ENCODE measurements at places on chromosomes 7 and 10.

GRCh38 chr7:135755351-135755753 lies 6.7 kb upstream of the FAM180A start:
- DNase-seq = no peak

- DNase-seq = no peak
Observed at GRCh38 chr10:71380841-71381240, 15.9 kb upstream of the CDH23 start.

DNA sequence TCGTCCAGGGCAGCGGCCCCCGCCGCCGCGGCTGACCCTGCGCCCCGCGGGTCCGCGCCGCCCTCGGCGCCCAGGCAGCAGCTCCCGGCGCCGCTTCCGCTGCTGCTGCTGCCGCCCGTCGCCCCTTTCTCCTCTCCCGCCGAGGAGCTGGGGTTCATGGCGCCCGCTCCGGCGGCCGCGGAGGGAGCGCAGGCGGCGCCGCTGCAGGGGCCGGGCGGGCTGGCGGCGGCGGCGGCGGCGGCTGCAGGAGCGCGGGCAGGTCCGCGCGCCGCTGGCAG lies 286 bp downstream of the DGKI start:
- DNase-seq = no peak

DNA sequence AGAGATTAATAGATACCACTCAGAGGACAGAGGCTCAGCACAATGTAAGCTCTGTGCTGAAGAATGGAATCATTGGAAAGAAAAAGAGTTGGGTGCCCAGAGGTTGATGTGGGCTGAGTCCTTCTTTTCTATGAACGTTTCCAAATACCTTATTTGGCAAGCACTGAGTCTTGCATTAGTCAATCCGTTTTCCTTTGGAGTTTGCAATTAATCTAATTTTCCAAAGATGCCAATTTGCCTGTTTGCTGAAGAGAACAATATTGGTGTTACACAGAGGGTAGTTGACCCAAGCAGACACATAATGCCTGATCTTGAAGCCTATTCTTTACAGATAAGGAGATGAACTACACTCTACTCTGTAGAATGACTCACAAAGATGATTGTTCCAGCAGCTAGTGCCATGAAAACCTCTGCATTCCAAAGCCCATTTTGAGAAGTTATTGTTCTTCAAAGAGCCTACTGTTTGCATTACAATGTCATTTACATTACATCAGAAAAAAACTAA lies 55.4 kb upstream of the MET start:
- no peak for DNase-seq

DNA sequence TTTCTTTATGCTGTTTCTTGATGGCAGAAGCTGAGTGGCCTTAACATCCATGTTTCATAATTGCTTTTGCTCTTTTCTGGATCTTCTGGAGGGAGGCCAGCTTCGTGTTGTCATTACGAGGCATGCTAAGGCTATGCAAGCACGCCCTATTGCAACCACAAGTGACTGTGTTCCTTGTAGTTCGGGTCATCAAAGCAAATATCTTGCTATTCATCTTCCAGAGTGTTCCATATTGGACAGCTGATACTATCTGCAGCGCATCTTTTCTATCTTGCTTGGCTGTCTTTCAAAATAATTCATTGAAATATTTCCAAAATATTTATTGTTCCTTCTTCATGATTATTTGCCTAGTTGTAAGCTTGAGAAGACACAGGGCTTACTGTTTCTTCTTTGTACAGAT lies 5.0 kb downstream of the EPHB6 start:
- DNase-seq = no peak

DNA sequence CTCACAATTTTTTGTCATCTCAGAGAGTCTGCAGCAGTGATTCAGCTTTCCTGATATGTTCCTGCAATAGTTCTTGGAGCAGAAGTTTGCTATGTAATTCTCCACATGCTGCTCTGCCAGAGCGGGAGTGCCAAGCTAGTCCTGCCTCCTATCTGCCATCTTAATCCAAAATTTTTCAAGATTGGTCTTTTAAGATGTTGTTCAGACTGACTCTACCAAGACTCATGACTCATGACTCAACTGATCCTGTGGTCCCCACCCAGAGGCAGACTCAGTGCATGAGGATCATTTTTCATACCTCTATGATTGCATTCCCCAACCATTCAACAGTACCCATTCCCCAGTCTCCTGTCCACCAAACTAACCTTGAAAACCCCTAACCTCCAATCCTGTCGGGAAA lies 470.8 kb downstream of the INHBA start:
- no peak for DNase-seq

- no peak for DNase-seq
Observed at GRCh38 chr10:92541583-92541982, 32.3 kb downstream of the IDE start.

GRCh38 chr7:75536491-75536890 lies 44.4 kb downstream of the SPDYE5 start:
- no peak for DNase-seq

DNA sequence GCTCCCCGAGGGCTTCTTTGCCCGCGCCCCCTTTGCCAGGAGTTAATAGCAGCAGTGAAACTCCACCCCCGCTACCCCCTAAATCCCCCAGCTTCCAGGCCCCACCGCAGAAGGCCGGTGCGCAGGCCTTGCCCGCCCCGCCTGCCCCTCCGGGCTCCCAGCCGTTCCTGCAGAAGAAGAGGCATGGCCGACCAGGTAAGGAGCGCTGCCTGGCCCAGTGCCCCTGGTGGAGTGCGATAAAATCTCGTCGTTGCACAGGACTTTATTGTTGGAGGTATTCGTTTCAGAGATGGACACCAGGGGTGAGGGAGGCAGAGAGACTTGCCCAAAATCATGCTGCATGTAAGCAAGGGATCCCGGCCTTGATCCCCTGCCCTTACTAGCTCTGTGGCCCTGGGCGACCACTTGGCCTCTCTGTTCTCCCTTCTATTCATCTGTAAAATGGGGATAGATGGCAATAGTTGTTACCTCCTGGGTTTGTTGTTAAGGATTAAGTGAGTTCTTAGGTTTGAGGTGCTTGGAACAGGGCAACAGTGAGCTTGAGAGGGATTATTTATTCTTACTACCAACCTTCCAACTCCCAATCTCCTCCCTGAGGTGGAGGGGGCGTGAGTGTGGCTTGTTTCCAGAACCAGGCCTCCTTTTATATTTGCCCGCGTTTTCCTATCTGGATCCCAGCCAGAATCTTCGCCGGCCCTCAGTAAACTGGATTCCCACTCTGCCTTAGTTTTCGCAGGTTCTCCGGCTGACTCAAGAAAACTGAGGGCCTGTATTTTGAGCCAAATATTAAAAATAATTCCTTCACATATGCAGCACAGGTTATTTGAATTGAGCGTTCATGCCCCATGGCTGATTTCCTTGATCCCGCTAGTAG lies 78.3 kb downstream of the WIPF3 start:
- no peak for DNase-seq

- no peak for DNase-seq
Observed at GRCh38 chr7:10401793-10402192, 571.9 kb upstream of the PHF14 start.

DNA sequence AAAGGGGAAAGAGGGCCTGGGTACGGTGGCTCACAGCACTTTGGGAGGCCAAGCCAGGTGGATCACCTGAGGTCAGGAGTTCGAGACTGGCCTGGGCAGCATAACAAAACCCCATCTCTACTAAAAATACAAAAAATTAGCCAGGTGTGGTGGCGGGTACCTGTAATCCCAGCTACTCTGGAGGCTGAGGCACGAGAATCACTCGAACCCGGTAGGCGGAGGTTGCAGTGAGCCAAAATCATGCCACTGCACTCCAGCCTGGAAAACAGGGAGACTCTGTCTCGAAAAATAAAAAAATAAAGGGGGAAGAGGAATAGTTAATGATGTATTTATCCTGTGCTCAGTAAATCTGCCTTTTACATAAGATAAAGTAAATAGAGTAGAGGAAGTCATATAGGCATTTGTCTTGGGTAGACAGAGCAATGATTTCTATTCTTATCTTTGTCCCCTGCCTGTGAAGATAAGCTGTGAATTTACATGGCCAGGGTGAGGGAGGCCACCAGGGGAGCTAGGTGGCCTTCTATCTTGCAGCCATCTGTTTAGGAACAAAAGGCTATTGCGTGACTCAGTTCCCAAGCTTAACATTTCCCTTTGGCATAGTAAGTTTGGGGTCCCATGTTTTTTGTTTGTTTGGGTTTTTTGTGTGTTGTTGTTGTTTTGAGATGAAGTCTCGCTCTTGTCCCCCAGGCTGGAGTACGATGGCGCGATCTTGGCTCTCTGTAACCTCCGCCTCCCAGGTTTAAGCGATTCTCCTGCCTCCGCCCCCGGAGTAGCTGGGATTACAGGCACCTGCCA lies 73.2 kb upstream of the GTF2I start:
- no peak for DNase-seq

- DNase-seq = peak; percentile 56
Observed at GRCh38 chr10:101041252-101041761, 10.3 kb downstream of the SFXN3 start.

DNA sequence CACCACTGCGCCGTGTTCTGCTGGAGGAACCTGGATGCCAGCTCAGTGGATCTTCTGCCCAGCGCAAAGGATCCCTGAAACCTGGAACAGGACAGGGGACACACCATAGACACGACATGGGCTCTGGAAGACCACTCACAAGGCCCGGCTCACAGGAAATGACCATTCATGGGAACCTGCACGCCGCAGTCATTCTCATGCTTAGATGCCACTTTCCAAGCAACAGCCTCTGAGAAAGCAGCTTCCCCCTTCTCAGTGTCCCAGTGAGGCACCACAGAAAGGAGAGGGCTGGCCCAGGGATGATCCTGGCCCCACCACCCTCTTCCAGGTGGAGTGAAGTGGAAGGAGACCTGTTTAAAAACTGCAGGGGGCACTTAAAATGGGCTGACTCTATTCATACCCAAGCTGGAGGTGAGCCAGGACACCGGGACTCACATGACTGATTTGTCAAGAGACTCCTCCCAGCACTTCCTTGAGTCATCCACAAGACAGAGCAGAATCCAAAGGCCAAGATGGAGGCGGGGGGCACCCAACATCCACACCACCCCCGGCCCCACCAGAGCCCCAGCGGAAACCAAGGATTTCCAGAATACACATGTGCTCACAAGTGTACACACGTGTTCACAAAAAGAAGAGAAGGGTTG lies 11.2 kb downstream of the CTBP2 start:
- no peak for DNase-seq

DNA sequence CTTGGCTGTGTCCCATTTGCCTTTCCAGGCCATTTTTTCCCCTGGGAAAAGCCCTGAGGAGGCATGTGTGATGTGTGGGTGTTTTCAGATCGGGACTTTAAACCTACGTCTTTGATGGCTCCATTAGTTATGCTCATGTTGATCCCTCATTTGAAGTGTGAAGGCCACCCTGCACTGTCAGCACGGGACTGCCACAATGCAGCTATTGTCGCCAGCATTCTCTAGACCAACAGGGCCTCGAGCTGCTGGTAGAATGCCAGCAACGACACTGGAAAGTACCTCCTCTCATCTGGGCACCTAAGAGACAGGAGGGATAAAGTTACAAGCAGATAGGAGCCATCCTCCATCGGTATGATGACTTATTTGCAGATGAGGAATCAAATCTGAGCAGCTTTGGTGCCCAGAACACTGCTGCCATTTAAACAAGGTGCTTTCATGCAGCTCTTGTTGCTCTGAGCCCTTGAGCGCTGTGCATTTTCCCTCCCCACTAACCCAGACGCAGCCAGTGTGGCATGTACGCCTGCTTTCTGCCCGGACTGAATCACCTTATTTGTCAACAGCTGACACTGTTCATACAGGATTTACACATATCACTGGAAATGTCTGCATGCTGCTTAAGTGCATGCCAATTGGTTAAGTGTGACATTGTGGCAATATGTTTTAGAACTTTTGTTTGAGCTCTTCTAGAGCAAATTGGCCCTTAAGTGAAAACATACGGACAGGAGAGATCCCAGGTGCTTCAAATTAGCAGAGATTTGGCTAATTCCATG lies 175.0 kb upstream of the PITRM1 start:
- DNase-seq = no peak

- no peak for DNase-seq
Observed at GRCh38 chr7:123680580-123680979, 24.9 kb downstream of the LMOD2 start.

GRCh38 chr10:48678041-48678440 lies 6.6 kb upstream of the WDFY4 start:
- no peak for DNase-seq

- no peak for DNase-seq
Observed at GRCh38 chr7:5703572-5704533, 77.6 kb downstream of the RNF216 start.

- DNase-seq = no peak
Observed at GRCh38 chr7:119167431-119167830, 942.9 kb downstream of the ANKRD7 start.

DNA sequence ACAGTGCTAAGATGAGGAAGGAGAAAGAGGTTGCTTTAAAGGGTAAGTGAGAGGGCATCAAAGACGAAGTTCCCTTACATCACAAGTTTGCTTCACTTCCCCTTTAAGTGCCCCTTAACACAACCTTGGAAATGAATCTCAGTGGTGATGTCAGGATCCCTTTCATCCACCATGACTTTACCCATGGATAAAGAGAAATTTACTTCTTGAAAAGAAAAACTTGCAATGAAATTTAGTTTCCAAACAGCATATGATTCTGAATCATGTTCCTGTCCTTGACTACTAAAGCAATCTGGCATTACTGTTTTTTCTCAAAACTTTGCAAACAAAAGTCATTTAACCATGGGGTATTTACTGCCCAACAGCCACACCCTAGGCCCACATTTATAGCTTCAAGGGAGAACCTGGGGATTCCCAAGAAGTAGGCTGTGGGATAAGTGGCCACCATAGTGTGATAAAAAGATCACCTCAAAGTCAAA lies 135.9 kb downstream of the ITGB8 start:
- no peak for DNase-seq

DNA sequence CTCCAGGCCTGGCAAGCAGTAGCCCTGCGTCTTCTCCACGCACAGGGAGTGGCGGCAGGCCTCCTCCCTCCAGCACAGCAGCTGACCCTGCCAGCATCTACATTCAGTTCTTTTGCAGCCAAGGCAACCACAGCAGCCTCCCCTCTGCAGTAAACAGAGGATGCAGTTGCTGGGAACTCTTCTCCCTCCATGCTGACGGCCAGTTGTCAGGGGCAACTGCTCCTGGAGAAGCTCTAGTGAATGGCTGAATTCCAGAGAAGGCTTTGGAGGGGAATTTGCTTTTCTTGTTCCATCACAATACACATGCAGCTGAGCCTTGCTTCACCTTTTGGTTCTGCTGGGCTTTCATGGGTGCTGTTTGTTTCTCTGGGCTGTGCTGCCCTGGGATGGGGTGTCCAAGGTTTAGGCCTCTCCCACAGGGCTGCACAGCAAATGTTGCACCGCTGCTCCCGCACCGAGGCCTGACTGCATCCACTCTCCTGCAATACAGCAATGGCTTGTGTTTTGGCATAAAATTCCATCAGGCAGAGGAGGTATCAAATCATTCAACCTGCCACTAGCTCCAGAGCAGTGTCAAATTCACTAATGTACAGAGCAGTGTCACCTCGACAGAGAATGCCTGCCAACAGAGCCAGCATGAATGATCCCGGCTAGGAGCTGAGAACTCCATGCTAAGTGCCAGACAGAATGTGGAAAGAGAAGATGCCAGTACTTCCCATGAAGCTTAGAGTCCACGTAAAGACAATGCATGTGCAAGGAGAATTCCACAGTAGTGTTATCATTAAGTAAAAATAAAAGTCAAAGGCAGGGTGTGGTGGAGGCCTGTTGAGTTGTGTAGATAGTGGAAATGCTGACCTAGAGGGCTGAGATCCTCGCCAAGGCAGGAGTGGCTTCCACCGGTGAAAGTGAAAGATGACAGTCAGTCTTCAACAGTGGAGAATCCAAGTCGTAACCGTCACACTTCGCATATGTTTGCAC lies 399.6 kb downstream of the DPP6 start:
- no peak for DNase-seq

All from stimulated activated CD8-positive, alpha-beta memory T cell treated with anti-CD3 and anti-CD28 coated beads, Interleukin-15, amount 100 ng/mL, for 1 hour (primary cell).